ENCODE measurements at places on chromosomes 7 and 10. TPM values are rescaled to one million over a fixed set of nuclear protein-coding genes. Genes with fewer than 3 reads are reported as not detected.

DNA sequence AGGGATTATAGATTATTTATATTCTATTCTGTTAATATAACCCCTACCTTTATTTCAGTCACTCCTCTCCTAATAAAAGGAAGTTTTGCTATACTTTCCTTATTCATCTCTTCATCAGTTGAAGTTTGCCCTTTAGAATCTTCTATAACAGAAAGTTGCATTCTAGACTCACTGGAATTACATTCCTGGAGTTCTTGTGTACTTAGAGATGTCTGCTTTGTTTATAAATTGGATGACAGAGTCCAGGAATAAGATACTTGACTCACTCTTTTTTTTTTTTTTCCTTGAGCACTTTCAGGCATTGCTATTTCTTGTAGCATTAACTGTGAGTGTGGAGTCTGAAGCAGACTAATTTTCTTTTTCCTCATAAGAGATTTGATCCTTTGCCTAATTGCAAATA lies 640.8 kb downstream of the XPNPEP1 start:
- no peak for DNase-seq

- no peak for DNase-seq
Observed at GRCh38 chr10:125203186-125203800, 42.9 kb upstream of the CTBP2 start.

DNA sequence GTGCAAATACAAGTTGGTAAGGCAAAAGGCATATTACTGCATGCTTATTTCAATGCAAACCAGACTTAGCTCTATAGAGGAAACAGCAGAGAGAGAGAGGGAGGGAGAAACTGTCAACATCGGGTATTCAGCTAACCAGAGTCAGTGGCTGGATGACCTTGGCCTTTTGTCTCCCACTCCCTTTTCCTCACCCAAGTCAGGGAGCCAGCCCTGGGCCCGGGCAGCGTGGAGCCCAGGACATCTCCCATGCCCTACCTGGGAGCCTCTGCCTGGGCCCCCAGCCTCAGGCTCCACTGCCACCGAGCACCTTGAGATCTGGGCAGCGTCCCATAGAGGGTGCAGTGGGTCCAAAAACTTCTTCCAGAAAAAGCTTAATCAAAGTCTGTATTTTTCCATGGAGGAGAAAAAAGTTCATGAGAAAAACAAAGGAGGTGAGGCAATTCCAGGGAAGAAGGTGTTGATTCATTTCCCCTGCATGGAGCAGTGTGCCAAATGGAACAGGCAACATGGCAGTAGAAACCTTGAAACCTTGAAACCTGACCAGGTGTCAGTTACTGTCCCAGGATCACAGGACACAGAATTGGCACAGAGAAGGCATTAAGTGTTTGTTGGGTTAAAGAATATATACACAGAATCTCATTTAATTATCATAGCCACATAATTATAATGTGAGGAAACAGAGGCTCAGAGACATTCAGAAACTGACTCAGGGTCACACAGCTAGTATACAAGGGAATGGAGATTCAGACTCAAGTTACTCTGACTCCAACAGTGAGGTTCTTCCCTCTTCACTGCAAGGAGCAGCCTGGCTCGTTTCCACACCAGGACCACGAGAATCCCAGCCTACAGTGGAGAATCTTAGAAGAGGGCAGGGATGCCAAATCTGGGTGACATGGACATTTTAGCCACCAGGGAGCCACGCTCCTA lies 5.8 kb upstream of the NCOA4 start:
- peak; percentile 90 for DNase-seq

- DNase-seq: no peak
Observed at GRCh38 chr10:13091801-13092200, 8.2 kb upstream of the OPTN start.

- DNase-seq: no peak
Observed at GRCh38 chr10:47012214-47012613, 101.0 kb downstream of the PTPN20 start.

DNA sequence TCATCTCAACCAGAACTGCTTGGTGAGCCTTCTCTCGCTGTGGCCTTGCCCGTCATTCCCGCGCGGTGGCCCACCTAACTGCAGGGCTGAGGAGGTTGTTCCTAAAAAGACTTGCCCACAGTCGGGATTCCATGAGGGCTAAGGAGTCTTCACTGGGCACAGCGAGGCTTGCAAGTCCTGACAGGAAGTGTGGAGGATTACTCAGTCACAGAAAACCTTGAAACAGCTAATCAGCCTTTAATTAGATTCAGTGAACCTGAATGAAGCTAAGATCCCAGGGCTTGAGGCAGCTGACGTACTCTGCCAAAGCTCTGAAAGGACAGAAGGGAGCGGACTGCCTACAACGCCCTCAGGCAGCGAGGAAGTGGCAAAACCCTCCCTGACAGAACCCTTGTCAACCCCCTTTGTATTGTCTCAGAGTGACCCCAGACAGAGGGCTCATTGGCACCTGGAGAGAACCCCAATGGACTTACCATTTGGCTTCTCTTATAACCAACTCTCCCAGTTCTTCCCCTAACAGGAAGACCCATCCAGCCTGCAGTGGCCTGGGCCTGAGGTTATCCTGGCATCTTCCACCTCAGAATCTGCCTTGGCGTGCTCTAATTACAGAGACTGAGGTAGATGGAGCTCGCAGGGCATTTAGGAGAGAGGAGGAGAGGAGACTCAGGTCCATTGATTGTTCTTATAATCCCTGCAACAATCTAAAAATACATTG lies 2.5 kb upstream of the LAMB4 start:
- DNase-seq: no peak

- no peak for DNase-seq
Observed at GRCh38 chr10:46550076-46550790, 6.2 kb downstream of the GPRIN2 start.

DNA sequence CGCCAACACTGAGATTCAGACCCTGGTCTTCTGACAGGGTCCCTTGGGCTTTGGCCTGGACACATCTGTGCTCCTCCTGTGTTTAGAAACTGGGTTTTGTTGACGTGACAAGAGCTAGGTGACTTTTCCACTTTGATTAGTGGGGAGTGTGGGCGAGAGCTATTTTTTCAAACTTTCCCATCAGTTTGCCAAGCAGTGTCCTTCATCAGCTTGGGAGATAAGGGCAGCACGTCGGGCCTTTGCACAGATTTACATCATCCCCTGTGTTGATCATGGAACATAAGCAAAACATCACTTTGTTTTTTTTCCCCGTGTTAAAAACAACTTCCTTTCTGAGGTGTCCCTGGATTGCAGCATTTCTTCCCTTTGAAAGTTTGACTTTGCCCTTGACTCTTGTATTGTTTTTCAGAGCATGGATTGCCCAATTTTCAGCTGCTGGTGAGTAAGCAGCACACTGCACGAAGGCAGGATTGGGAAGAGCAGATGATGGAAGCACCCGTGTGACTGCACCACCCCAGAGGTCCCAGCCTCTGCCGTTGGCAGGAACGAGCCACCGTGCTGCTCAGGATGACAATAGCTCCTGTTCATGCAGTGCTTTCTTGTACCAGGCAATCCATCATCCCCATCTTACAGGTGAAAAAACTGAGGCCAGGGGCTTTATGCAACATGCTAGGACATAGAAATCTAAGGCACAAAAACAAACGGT lies 6.4 kb upstream of the IGFBP1 start:
- peak; percentile 98 for DNase-seq

DNA sequence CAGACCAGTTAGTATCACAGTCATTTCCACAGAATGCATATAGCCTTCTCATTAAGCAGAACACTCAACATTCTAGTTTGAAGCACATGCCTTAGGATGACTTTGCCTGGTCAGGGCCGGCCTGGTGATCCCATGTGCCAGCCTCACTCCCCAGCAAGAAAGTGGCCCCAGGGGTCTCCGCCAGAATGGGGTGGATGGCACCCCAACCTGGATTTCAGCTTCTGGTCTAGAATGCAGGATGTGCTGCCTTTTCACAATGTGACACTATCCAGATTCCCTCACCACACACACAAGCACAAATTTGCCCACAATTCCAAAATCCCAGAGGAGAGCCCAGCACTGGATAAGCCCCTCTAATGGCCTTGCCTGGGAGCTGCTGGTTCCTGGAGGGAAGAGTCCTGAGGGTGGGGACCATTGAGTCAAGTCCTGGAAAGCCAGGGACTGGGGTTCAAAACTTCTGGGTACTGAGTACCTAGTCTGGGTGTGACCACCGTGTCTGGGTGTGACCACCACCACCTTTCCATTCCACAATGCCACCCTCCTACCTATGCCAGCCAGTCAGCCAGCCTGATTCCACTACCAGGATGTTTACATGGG lies 41.5 kb upstream of the GPAM start:
- no peak for DNase-seq

GRCh38 chr7:95052566-95053094 lies 145.2 kb downstream of the PPP1R9A start:
- no peak for DNase-seq

DNA sequence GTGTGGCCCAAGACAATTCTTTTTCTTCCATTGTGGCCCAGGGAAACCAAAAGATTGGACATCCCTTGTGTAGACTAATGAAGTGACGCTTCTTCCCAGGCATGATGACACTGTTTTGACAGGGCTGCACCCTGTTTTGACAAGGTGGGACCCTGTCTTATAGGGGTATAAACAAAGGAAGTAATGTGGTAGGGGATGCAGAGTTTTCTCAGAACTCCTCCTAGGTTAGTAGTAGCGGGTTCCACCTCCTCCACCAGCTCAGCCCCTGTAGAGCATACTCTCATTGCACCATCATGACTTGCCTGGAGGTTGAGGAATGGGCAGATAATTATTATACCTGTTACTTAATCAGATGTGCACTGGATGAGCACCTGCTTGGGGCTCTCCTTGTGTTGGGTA lies 123.1 kb downstream of the CCNY start:
- DNase-seq: no peak

- DNase-seq: no peak
Observed at GRCh38 chr10:128870830-128871597, 596.0 kb upstream of the MGMT start.

GRCh38 chr10:70756700-70757360 lies 28.3 kb downstream of the TBATA start:
- no peak for DNase-seq

- no peak for DNase-seq
Observed at GRCh38 chr10:21888959-21889358, 114.6 kb downstream of the DNAJC1 start.

- DNase-seq: no peak
Observed at GRCh38 chr10:131970946-131971345, 10.8 kb downstream of the BNIP3 start.

- peak; percentile 85 for DNase-seq
Observed at GRCh38 chr10:44963772-44964633, 4.4 kb downstream of the RASSF4 start.

- no peak for DNase-seq
Observed at GRCh38 chr10:114851336-114851735, 29.8 kb downstream of the FHIP2A start.

- DNase-seq: no peak
Observed at GRCh38 chr7:42883950-42884349, 27.9 kb downstream of the C7orf25 start.

GRCh38 chr7:68245688-68246087 lies 1249.1 kb downstream of the TYW1 start:
- no peak for DNase-seq

DNA sequence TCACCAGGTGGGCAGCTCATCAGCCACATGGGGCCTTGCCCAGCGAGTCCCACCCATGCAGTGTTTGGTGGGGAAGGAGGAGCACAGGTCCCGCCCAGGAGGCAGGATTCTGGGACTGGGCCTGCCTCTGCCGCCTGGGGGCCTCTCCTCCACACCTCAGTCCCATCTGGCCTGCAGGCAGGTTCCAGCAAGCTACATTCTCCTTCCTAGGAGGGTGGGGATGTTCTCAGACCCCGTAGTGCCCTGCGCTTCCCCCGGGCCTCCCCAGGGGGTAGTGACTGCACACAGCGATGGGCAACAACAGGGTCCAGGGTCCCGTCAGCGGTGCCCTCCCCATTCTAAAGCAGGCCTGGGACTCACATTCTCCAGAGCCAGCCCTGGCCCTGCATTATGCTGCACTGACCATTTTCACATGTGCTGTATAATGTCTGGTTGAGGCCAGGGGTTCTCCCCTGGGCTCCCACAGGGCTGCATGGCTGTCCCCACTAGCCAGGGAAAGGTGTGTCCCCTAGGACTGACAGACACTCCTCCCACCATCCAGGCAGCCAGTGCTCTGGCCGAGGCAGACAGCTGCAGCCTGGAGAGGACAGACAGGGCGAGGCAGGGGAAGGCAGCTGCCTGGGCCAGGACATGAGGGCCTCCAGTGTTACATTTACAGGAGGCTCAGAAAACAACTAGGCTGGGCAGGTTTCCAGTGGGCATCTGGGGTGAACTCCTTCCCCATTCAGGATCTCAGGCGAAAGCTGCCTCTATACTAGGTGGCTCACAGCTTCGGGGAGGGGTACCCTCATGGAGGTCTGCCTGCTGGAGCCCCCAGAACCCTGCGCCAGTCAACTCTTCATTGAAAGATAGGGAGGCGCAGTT lies 9.3 kb downstream of the RASGEF1A start:
- DNase-seq: no peak

- DNase-seq: peak; percentile 73
Observed at GRCh38 chr10:89793649-89794254, 92.4 kb downstream of the KIF20B start.

DNA sequence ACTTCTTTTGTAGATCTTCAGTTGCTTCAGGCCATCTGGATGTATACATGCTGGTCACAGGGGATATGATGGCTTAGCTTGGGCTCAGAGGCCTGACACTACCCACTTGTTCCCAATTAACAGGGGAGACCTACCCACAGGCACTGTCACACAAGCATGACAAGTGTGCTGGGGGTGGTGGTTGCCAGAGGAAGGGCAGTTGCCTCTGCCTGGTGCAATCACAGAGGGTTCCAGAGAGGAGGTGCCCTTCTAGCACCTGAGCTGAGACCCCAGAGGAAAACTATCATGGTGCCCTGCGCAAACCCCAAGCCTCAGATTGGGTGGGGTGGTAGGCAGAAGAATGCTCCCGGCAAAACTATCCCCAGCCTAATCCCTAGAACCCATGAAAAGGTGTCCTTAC lies 65.6 kb upstream of the NANOS1 start:
- no peak for DNase-seq

DNA sequence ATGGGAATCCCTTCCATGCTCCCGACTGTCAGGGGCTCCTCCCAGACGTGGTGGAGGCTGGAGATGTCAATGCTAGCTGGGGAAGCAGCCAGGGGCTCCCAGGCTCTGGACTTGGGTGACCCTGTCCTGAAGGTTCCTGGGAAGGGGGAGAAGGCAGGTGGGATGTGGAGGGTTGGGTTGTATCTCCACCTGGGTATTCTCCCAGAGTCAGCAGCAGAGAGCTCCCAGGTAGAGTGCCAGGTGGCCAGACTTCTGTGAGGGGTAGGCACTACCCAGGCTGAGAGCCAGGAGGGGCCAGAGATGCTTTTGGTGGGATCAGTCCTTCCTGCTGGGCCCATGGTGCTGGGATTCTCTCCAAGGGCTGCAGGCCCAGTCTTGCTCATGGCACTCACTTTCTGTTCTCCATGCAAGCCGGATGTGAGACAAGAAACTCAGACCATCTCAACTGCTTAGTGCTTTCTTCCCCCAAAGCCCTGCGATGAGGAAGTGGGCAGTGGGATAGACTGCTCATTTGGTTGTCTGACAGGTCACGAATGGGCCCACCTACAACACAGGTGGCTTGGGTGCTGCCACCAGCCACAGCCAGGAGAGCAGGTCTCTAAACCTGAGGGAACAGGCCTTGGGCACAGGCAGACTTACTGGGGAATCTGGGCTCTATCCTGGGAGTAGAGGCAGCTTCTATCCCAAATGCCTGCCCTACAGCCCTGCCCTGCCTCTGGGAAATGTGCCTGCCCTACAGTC lies 52.5 kb upstream of the CAMK2B start:
- DNase-seq: no peak

GSAP gene
- polyA plus RNA-seq: 40.6 TPM

CLDN4 gene
- 35.7 TPM for polyA plus RNA-seq

OPN4 gene
- not detected for polyA plus RNA-seq

ZMIZ1 gene
- polyA plus RNA-seq: 8.8 TPM

OR2A7 gene
- not detected for polyA plus RNA-seq

ZNF727 gene
- polyA plus RNA-seq: not detected

Measured in HepG2 (cell line).